Stimulated activated naive CD8-positive, alpha-beta T cell treated with anti-CD3 and anti-CD28 coated beads, Interleukin-15, Interleukin-2, amounts not matched to agents 100 U/mL and 50 U/mL, for 24 hours (primary cell): ENCODE measurements at places on chromosomes 1 and 21.

DNA sequence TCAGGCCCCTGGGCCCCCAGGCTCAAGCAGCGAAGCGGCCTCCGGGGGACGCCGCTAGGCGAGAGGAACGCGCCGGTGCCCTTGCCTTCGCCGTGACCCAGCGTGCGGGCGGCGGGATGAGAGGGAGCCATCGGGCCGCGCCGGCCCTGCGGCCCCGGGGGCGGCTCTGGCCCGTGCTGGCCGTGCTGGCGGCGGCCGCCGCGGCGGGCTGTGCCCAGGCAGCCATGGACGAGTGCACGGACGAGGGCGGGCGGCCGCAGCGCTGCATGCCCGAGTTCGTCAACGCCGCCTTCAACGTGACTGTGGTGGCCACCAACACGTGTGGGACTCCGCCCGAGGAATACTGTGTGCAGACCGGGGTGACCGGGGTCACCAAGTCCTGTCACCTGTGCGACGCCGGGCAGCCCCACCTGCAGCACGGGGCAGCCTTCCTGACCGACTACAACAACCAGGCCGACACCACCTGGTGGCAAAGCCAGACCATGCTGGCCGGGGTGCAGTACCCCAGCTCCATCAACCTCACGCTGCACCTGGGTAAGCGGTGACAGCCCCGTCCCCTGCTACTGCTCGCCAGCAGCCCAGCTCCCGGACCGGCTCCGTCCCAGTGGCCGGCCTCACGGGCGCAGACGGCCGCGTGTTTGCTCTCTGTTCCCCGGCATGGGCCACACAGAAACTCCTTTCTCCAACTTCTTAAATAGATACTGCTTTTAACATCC, 539 bp downstream of the LAMC1 start:
- DNase-seq: peak; percentile 60

DNA sequence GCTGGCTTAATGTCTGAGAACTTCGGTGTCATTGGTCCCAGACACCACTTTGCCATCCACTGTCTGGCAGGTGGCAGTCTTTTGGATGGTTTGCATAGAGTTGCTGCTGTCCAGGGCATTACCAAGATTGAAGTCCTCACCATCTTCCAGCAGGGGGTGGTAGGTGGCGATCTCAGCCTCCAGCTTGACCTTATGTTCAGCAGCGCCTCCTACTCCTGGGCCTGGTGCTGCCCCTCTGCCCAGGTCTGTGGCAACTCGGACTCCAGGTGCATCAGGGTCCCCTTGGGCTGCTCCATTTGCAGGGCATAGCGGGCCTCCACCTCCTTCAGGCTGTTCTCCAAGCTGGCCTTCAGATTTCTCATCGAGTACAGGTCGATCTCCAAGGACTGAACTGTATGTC, 573.3 kb upstream of the NCAM2 start:
- DNase-seq: no peak

DNA sequence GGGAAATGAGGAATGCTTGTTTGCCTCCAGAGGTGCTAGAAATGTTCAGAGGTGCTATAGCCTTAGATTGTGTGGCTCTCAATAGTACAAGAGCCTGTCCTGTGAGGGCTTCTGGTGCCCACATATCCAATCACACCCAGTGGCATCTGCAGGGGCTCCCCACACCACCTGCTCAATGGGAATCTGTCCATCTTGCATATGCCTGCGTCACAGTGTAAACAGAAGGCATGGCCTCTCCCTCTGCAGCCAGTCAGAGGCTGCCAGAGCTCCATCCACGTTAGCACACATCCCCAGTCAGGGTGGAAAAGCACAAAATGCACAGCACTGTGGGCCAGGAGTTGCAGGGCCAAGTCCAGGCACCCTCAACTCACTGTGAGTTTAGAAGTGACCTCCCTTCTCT, 113.6 kb upstream of the GRIK3 start:
- no peak for DNase-seq

GRCh38 chr21:20802631-20803260, 195.5 kb upstream of the NCAM2 start:
- DNase-seq: no peak

- DNase-seq: no peak
Observed at GRCh38 chr21:33647587-33647986, 5.3 kb downstream of the ITSN1 start.

GRCh38 chr1:8711151-8711550, 106.3 kb downstream of the RERE start:
- no peak for DNase-seq

DNA sequence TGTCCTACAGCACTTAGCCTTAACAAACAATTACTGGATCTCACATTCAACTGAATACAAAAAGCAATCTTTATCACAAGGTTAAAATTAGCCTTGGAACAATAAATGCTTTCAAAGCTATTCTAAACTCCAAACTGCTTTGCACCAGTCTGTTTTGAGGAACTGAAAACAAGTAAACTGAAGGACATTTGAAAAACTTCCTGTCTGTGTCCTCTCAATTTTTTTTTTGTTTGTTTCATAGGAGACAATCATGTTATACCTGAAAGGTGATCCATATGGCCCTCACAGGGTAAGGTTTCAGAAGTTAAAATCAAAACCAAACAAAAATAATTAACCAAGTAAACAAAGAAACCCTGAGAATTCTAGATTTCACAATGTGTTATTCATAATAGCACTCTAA, 459.1 kb downstream of the DPYD start:
- no peak for DNase-seq

DNA sequence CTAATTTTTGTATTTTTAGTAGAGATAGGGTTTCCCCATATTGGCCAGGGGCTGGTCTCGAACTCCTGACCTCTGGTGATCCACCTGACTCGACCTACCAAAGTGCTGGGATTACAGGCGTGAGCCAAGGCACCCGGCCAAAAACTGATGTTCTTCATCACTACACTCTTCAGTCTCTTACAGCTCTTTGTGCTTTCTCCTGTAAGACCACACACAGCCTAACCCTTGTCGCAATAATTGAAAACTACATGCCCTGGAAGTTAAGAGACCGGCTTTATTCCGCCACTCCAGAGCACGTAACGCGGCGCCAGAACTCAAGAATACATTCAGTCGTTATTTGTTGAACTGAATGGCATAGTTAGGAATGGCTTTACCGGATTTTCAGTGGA, 552 bp downstream of the GPATCH4 start:
- peak; percentile 26 for DNase-seq

DNA sequence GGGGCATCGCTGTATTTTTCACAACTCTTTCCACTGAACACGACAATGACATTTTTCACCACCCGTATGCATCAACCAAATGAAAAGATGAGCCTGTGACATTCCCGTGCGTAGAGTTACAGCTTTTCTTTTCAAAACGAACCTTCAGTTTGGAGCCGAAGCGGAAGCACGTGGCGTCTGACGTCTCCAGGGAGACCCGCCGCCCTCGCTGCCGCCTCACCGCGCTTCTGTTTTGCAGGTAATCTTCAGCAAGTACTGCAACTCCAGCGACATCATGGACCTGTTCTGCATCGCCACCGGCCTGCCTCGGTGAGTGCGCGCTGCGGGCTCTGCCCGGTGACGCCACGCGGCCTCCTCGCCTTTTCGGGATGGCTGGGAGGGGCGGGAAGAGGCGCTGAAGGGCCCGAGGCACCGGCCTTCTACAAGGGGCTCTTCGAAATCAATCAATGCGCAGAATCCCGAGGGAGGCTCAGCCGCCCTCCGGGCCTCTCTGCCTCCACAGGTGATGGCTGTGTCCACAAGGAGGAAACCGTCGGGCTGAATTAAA, 32.6 kb downstream of the PDE9A start:
- DNase-seq: no peak

DNA sequence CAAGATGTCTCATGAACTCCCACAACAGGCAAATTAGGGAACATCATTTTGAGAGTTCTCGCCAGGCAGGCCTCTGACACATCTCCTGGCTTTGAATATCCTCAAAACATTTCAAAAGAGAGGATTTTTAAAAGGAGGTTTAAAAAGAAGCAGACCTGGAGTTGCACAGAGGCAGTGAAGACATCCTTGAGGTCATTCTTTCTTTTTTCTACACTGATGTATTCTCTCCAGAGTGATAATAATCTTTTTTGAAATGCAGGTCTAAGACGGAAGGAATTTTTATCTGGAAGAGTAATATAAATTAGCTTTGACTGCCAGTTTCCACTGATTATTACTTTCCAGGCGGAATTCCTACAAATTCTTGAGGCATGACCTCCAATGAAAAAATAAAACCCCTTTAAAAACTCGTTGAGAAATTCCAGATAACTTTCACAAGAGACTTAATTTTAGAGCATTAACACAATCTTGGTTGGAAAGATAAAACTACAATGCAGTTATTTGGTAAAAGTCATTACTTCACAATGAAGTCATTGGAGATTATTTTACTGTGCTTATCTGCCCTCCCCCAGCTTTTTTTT, 125.0 kb downstream of the LYPLAL1 start:
- no peak for DNase-seq

DNA sequence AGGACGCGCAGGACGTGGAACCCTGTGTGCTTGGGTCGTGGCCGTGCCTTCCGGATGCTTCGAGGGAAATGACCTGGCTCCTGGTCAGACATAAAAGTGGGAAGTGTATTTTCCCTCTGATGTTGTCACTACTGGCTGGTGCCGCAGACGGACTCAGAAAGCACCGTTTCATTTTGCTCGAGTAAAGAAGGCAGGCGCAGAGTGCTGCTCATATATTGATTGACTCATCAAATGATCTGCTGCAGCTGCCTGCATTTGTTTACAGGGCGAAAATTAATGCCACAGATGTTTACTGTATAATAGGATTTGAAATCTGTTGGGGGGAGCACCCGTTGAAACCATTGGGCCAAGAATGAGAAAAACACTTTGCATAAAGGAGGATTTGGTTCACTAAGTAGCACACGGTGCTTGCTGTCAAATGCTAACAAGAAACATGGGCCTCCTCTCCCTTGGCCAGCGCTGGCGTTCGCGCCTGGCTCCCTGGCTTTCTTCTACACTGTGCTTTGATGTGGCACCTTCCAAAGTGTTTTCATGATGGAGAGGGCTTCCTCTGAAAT, 365.5 kb downstream of the CAMTA1 start:
- DNase-seq: no peak

DNA sequence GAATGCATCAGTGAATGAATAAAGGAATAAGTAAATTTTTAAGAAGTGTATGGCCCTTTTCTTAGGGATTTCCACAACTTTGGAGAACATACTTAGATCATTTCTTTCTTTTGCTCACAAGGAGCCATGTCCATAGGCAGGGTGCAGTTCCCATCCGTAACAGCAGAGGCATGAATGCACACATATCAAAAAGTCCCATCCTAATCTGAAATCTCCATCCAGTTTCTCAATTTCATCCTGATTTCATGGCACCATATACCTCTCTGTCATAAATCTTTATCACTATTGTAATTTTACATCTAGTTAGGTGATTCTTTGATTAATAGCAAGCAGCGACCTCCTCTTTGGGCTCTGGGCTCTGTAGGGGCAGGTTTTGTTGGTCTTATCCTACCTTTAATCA, 359.2 kb downstream of the RRAGC start:
- DNase-seq: no peak

GRCh38 chr21:41805038-41805437, 38.2 kb upstream of the RIPK4 start:
- no peak for DNase-seq

- no peak for DNase-seq
Observed at GRCh38 chr1:18928406-18928805, 26.1 kb upstream of the ALDH4A1 start.

- no peak for DNase-seq
Observed at GRCh38 chr1:19625291-19625937, 18.7 kb upstream of the NBL1 start.

DNA sequence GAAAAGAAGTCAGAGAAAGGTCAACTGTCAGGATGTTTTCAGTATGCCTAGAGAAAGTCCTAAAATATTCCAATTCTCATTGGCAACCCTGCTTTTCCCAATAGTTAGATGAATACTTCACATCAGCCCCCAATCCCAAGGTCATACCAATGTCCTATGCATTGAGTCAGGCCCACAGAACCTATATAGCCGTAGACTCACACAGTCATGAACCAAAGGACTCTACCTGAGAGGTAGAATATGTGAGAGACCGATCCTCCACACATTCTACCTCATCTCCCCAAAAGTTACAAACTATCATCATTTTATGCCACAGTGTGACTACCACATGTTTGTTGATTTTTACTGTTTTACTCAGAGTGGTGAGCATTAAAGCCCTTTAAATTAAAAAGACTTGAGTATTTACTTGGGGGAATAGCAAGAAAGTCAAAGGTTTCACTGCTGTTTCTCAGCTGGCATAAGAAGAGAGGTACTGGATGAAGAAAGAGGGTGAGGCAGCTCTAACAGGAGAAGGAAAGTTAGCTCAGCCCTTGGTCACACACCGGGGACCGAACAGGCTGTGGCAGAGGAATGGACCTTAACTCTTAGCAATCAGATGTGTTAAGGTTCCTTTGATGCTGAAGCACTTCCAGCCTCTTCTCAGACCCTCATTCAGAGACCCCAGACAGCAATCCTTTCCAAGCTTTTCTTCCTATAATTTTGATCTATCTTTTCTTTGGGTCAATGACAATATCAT, 937 bp downstream of the CD48 start:
- no peak for DNase-seq

DNA sequence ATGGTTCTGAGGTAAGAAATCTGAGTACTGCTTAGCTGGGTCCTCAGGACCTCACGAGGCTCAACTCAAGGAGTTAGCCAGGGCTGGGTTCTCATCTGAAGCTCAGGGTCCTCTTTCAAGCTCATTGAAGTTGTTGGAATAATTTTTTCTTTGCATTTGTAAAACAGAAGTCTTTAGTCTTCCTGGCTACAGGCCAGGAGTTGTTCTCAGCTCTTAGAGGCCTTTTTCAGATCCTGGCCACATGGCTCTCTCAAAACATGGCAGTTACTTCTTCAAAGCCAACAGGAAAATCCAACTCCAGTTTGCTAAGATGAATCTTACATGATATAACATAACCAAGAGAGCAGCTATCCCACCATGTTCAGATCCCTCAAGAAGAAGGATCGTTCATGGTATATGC, 92.3 kb upstream of the CHODL start:
- no peak for DNase-seq

DNA sequence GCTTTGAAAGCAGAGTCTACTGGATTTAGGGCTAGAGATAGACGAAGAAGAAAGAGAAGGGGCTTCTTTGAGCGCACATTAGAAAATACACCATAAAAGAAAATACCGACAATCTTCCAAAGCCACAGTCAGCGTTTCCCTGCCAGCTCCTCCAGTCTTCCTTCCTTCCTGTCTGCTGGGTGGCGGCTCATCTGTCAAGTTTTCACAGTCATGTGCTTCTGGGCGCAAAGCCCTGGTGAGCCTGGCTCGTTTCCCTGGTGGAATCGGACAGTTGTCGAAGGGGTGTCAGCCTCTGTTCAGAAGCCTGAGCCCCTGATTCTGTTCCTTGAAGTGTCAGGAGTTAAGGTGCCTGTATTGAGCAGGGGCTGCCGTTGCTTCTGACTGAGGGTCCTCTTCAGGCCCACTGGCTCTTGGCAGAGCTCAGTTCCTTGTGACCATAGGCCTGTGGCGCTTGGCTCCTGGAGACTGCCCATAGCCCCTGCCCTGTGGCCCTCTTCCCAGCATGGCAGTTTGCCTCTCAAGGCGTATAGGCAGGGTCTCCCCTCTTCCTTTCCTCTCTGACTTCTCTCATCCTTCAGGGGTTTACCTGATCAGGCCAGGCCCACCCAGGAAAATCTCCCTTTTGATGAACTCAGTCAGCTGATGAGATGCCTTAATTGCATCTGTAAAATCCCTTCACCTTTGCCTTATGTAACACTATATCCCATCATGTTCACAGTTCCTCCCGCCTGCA, 58.6 kb downstream of the ADARB1 start:
- DNase-seq: no peak

GRCh38 chr1:61088163-61088974, 6.0 kb downstream of the NFIA start:
- DNase-seq: no peak
